Cortex of kidney (tissue), 1 donor: ENCODE measurements at places on chromosomes 6 and 20.

GRCh38 chr6:12331951-12332749, 42.0 kb downstream of the EDN1 start:
- DNase-seq = no peak

- DNase-seq = no peak
These were observed 40.1 kb upstream of the SLC16A10 start for GRCh38 chr6:111047244-111047643.

DNA sequence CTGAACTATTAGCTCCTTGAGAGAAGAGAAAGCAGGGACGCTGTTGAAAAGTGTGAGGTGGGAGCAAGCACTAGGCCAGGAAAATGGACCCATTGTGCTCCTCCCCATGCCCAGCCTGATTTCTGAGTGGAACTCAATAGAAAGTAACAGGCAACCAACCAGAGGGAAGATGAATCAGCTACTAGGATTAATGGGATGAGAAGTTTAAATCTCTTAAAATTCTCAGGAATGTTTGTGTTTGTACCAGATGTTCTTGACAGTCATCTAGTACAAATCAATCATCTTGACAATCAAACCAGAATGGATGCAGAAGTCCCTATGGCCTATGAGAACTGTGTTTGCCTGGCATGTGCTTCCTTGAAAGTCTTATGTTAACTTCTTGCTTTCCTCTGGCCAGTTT, 48.9 kb downstream of the HDDC2 start:
- no peak for DNase-seq

GRCh38 chr20:48398506-48399449, 429.0 kb downstream of the PREX1 start:
- no peak for DNase-seq

- no peak for DNase-seq
These were observed 107.2 kb upstream of the PRDM1 start for GRCh38 chr6:105978974-105979373.

GRCh38 chr6:43845646-43846045, 75.6 kb downstream of the VEGFA start:
- DNase-seq = no peak

GRCh38 chr6:129138739-129139405, 255.9 kb downstream of the LAMA2 start:
- DNase-seq = no peak

- DNase-seq = no peak
These were observed 6.9 kb upstream of the CD40 start for GRCh38 chr20:46111028-46111835.

GRCh38 chr6:102670735-102671134, 1277.2 kb downstream of the GRIK2 start:
- no peak for DNase-seq

DNA sequence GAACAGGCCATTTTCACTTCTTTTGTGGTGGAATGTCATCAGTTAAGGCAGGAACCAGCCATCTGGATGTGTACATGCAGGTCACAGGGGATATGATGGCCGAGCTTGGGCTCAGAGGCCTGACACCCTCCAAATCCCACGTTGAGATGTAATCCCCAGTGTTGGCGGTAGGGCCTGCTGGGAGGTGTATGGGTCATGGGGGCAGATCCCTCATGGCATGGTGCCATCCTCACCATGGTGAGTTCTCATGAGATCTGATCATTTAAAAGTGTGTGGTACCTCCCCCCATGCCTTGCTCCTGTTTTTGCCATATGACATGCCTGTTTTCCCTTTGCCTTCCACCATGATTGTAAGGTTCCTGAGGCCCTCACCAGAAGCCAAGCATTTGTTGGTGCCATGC, 26.8 kb downstream of the WDR27 start:
- no peak for DNase-seq

GRCh38 chr20:37379967-37380828, 34.3 kb downstream of the SRC start:
- no peak for DNase-seq

DNA sequence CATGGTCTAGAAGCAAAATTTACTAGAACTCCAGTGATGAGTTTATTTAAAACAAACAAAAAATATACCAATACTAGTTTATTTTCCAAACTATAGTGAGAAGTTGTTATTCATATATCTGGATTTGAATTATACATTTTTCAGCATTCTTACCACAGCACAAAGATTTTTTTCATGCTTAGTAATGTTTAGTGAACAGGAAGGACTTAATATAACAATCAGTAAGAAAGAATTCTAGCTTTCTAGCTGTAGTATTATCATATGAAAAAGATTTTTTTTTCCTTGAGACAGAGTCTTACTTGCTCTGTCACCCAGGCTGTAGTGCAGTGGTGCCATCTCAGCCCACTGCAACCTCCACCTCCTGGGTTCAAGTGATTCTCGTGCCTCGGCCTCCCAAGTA, 13.8 kb downstream of the MARCKS start:
- no peak for DNase-seq

DNA sequence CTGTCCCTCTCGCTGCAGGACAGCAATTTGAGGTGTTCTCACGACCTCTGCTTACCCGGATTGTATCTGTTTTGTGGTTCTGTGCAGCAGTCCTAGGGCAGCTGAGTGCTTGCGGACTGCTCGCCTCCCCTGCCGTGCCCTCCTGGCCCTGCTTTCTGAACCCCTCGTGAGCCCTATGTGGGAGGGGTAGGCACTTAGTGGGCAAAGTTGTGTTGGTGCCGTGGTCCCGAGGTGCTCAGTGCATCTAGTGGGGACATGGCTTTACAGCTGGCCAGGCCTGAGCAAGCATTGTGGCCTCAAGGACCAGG, 5.2 kb downstream of the TMEM181 start:
- no peak for DNase-seq

- no peak for DNase-seq
These were observed 103.7 kb upstream of the MTHFD1L start for GRCh38 chr6:150761771-150762170.

- no peak for DNase-seq
These were observed 526.6 kb upstream of the JAG1 start for GRCh38 chr20:11200423-11200822.

GRCh38 chr20:40686893-40687292, 2.1 kb downstream of the MAFB start:
- no peak for DNase-seq

GRCh38 chr6:129050086-129050485, 167.1 kb downstream of the LAMA2 start:
- no peak for DNase-seq

- DNase-seq = no peak
These were observed 27.5 kb upstream of the SLC17A4 start for GRCh38 chr6:25727028-25727427.

GRCh38 chr20:39282619-39283092, 320.5 kb downstream of the DHX35 start:
- DNase-seq = no peak

DNA sequence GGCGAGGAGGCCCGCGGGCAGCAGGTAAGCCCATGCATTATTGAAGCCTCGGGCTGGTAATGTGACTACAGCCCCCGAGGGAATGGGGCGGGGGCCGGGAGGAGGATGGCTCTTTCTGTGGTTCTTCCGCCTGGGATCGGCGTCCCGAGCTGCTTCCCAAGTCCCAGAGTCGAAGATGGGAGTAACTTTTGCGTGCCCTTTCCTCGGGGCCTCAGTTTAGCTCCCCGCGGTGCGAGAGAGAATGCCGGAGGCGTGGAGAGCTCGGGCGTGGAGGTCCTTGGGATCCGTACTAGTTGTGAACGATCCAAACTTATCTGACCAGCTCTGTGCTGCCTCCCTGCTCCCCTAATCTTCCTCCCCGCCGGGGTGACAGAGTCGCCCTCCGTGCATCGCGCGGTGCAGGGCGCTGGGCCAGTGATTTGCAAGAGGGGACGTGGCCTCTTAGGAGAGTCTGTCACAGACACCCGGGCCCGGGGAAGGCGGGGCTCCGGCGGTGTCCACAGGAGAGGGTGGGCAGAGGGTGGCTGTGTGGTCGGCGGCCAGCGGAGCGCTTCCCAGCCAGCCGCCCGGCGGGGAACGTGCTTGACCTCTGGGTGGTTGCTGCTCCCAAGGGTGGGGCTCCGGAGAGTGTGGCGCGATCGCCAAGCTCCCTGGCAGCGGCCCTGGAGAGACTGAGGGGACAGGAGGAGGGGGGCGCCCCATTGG, 815 bp downstream of the UTRN start:
- DNase-seq = no peak

- no peak for DNase-seq
These were observed 33.9 kb downstream of the CHRNA4 start for GRCh38 chr20:63327231-63327745.

GRCh38 chr6:16140607-16141006, 11.7 kb downstream of the MYLIP start:
- no peak for DNase-seq

GRCh38 chr6:119350202-119350951, 816 bp upstream of the MAN1A1 start:
- DNase-seq = no peak

DNA sequence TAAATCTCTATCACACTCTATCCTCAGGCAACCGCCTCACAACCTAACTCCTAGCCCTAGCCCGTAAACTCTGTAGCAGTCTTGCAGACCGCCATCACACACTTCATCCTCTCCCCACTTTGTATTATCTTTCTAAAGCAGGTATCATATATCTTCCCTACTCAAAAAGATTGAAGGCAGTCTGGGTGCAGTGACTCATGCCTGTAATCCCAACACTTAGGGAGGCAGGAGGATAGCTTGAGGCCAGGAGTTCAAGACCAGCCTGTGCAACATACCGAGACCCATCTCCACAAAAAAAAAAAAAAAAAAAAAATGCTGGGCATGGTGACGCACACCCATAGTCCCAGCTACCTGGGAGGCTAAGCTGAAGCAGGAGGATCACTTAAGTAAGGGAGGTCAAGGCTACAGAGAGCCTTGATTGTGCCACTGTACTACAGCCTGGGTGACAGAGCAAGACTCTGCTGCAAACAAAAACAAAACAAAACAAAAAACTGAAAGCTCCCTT, 22.9 kb downstream of the RANBP9 start:
- no peak for DNase-seq

DNA sequence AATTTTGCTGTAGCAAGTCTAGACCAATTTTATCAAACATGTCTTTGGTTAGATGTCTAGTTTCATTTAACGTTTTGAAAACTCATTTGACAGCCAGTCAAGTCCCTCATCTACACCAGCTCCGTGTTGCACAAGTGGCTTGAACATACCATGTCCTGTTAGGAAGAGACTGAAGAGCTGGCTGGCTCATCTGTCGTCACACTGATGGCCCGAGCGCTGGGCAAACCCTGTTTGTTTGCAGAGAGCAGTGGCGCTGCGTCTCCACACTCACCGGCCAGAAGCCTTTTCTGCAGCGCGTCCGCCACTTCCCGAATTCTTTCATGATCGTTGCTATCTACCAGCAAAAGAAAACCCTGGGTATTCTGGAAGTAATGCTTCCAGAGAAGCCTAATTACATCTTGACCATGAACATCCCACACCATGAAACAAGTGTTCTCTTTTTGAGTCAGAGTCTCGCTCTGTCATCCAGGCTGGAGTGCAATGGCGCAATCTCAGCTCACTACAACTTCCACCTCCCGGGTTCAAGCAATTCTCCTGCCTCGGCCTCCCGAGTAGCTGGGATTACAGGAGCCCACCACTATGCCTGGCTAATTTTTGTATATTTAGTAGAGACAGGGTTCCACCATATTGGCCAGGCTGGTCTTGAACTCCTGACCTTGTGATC, 10.7 kb upstream of the TCFL5 start:
- DNase-seq = no peak

DNA sequence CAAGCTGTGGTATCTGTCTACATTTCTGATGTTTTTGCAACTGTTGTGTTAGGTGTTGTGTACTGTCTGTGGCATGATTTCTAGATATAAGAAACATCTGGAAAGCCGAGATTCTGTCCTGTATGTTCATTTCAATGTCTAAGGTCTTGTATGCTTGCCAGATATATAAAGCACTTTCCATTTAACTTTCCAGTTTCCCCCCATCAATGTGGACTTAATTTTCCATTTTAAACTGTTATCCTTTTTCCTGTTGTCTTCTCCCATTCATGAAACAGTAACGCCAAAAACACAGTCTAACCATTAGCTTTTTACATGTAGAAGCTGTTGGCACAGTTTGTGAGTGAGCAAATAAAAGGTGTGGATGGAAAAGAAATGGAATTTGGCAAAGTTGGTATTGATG, 181.6 kb downstream of the FARS2 start:
- DNase-seq = no peak

- no peak for DNase-seq
These were observed 4.6 kb downstream of the PTPRK start for GRCh38 chr6:128515550-128516513.

DNA sequence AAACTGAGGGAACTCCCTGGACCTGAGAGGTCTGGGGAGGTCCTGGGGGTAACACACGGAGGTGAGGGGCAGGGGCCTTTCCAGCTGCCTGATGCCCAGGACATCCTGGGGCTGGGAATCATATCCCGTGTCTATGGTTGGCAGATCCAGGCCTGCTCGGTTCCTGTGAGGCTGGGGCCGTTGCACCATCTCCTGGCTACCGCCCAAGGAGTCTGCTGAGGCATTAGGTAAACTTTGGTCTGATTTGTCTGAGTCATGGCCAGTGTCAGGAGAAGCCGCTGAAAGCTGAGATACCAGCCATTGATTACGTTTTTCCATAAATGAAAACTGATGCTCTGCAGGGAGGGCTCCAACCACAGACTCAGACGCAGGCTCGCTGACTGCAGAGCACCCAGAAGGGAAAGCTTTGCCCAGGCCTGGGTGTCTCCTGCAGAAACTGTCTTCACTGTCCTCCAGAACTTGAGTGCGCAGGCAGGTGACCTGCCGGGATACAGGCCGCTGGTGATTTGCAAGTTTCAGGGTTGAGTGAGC, 14.2 kb downstream of the TRAF3IP2 start:
- DNase-seq = no peak

- DNase-seq = no peak
These were observed 88.7 kb upstream of the BMP5 start for GRCh38 chr6:55964136-55964535.

GRCh38 chr6:168658059-168658458, 217.1 kb downstream of the SMOC2 start:
- DNase-seq = no peak

DNA sequence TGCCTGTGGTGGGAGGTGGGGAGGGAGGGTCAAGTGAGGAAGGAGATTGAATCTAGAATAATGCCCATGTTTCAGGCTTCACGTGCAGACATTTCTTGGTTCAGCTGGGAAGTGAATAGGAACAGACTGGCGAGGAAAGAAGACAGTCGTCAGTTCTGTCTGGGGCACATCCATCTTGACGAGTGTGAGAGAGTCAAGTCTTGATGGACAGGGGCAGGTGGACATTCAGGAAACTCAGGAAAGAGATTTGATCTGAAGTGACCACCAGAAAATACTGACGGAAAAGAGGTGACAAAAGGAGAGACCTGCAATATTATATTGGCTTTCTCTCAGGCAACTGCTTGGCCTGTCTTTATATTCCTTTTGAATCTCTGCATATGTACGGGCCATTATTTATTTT, 68.6 kb downstream of the ESR1 start:
- DNase-seq = no peak

- DNase-seq = no peak
These were observed 1.8 kb downstream of the CDH4 start for GRCh38 chr20:61253640-61254511.

GRCh38 chr6:77015350-77015749, 447.9 kb downstream of the HTR1B start:
- no peak for DNase-seq
